ENCODE measurements at places on chromosomes 11 and 22. TPM values are rescaled to one million over a fixed set of nuclear protein-coding genes. Genes with fewer than 3 reads are reported as not detected.

Gene ASCL2
- 0.20 TPM for total RNA-seq

- DNase-seq: no peak
Observed at GRCh38 chr11:60457576-60457975, 1.9 kb downstream of the MS4A1 start.

Gene BAIAP2L2
- total RNA-seq: 0.10 TPM

DNA sequence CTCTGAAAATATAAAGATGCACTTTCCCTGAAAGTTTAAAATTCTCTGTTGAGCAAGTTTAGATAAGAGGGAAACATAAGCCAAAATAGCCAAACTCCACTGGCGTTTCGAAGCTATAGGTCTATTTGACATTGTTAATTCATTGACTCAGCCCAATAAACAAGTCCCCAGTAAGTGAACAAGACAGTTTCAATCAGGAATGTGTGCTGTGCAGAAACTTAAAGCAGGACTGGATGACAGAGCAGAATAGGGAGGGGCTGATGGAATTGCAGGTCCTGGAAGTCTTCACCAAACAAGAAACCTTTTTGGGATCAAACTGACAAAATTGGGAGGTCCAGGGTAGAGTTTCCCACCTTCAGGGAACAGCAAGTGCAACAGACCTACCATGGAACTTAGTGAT is 8.9 kb upstream of the KDM4E start:
- no peak for DNase-seq

Gene MADD
- 46.4 TPM for total RNA-seq

Gene TNNI2
- 0.89 TPM for total RNA-seq

GRCh38 chr11:29333993-29334775 is 682.6 kb downstream of the KCNA4 start:
- peak; percentile 15 for DNase-seq

Measured in spinal cord (tissue), 10 donors.